Cardiac muscle cell (in vitro differentiated cells and primary cell): ENCODE measurements at places on chromosomes 2 and 18. TPM values are rescaled to one million over a fixed set of nuclear protein-coding genes. Genes with fewer than 3 reads are reported as not detected.
A peak's percentile ranks its signal among the peaks of the same experiment; 100 is the strongest.

Gene CYP27A1
- 63.1 and 106 TPM in 2 replicates for total RNA-seq

DNA sequence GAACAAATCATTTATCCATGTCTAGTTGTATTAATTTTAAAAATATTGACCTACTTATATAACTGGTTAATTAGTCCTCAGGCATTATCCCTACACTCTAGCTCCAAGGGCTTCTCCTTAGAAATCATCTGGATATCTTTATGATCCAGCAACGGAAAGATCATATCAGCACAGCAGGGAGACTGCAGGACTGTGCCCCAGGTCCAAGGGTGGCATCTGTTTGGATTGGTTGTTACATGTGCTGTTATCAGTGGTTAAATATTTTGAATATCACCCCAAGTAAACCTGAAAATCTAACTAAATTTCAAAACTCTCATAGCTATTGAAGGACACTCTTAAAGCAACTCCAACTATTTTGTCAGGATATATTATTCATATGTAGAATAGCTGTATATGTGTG, 556.2 kb upstream of the ZEB2 start:
- no peaks in the 10 kb centered on the region for H3K36me3 ChIP-seq
- H3K27ac ChIP-seq: no peak overlapping the region
- no peaks in the 10 kb centered on the region for H3K27me3 ChIP-seq

GRCh38 chr2:159411460-159411859, 125.0 kb upstream of the WDSUB1 start:
- no peaks in the 10 kb centered on the region for H3K4me1 ChIP-seq
- H3K27ac ChIP-seq: no peak overlapping the region
- no peak overlapping the region for H3K4me3 ChIP-seq
- peaks cover 34% of the 10 kb centered on the region for H3K36me3 ChIP-seq
- H3K27me3 ChIP-seq: no peaks in the 10 kb centered on the region
- DNase-seq: no peak

DNA sequence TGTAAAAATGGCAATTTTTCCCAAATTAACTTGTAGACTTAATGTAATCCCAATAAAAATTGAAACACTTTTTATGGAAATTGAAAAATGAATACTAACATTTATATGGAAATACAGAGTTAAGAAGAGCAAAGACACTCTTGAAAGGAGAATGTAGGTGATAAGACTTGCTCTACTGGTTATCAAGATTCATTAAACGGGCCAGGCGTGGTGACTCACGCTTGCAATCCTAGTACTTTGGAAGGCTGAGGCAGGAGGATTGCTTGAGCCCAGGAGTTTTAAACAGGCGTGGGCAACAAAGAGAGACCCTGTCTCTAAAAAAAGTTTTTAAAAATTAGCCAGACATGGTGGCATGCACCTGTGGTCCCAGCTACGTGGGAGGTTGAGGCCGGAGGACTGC, 29.5 kb upstream of the ZNF396 start:
- no peak overlapping the region for H3K4me3 ChIP-seq
- no peaks in the 10 kb centered on the region for H3K27me3 ChIP-seq
- H3K27ac ChIP-seq: no peak overlapping the region
- no peak for DNase-seq
- H3K36me3 ChIP-seq: no peaks in the 10 kb centered on the region

DNA sequence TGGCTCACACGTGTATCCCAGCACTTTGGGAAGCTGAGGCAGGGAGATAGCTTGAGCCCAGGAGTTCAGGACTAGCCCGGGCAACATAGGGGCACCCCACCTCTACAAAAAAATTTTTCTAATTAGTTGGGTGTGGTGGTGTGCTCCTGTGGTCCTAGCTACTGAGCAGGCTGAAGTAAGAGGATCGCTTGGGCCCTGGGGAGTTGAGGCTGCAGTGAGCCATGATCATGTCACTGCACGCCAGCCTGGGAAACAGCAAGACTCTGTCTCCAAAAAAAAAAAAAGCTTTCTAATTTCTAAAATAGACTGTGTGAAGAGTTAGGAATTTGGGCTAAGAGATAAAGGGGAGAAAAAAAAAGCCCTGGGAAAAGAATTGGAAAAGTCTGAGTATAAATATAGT, 51.9 kb upstream of the NAB1 start:
- no peaks in the 10 kb centered on the region for H3K36me3 ChIP-seq
- no peak overlapping the region for H3K4me3 ChIP-seq
- H3K27me3 ChIP-seq: no peaks in the 10 kb centered on the region
- DNase-seq: no peak
- peaks cover 8% of the 10 kb centered on the region for H3K4me1 ChIP-seq

Gene TXNL1
- total RNA-seq: 45.3 and 51.0 TPM in 2 replicates

Gene DIPK1C
- not detected in 2 replicates for total RNA-seq

Gene FN1
- total RNA-seq: 241 and 335 TPM in 2 replicates

Gene ACKR3
- 2.1 and 2.5 TPM in 2 replicates for total RNA-seq

Gene ABI2
- 63.5 and 76.8 TPM in 2 replicates for total RNA-seq

- DNase-seq: no peak
- H3K27ac ChIP-seq: no peak overlapping the region
- no peaks in the 10 kb centered on the region for H3K4me1 ChIP-seq
- H3K36me3 ChIP-seq: no peaks in the 10 kb centered on the region
Observed at GRCh38 chr2:139626128-139626527, 845.9 kb upstream of the NXPH2 start.

- peak overlapping the region; percentile 80 for H3K27ac ChIP-seq
- peaks cover 21% of the 10 kb centered on the region for H3K36me3 ChIP-seq
- H3K4me3 ChIP-seq: no peak overlapping the region
- no peaks in the 10 kb centered on the region for H3K27me3 ChIP-seq
- DNase-seq: no peak
Observed at GRCh38 chr2:105403241-105403782, 4.5 kb upstream of the FHL2 start.

GRCh38 chr2:221104361-221104811, 467.7 kb downstream of the EPHA4 start:
- no peak overlapping the region for H3K4me3 ChIP-seq
- H3K27me3 ChIP-seq: no peaks in the 10 kb centered on the region
- peak overlapping the region; percentile 60 for H3K27ac ChIP-seq
- H3K36me3 ChIP-seq: no peaks in the 10 kb centered on the region

DNA sequence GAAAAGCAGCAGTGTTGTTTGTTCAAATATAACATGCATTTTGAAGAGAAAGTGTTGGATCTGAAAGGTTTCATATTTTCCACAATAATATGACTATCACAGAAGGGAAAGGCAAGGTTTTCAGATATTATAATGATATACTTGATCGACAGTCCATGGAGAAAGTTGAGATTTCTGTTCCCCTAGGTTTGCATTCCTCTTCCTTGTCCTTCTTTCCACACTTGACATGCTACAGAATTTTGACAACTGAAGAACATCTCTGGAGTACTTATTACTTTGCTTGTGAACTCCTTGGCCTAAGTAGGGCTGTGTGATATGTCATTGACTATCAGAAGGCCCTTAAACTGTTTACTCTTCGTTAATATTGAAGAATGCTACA, 46.5 kb downstream of the TMEFF2 start:
- no peak for DNase-seq
- H3K4me1 ChIP-seq: peaks cover 13% of the 10 kb centered on the region
- no peaks in the 10 kb centered on the region for H3K27me3 ChIP-seq
- no peak overlapping the region for H3K27ac ChIP-seq

DNA sequence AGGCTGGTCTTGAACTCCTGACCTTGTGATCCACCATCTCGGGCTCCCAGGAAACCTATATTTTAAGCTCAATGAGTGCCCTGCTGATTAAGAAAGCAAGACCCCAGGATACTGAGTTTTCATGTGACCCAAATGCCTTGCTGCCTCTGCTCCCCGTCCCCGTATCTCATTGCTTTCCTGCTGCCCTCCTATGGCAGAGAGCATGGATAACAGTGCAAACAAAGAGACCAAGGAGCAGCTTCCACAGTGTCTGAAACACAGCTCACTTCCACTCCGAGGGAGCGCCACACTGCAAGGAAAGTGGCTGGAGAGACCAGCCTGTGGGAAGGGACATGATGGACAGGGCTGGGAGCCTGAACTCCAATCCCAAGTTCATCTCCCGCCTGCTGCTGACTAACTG, 246.8 kb downstream of the TMEM182 start:
- no peaks in the 10 kb centered on the region for H3K27me3 ChIP-seq
- H3K36me3 ChIP-seq: no peaks in the 10 kb centered on the region
- peaks cover 5% of the 10 kb centered on the region for H3K4me1 ChIP-seq
- peak; percentile 33 for DNase-seq
- no peak overlapping the region for H3K4me3 ChIP-seq
- no peak overlapping the region for H3K27ac ChIP-seq

- no peak overlapping the region for H3K27ac ChIP-seq
- no peaks in the 10 kb centered on the region for H3K27me3 ChIP-seq
- no peak for DNase-seq
- no peaks in the 10 kb centered on the region for H3K4me1 ChIP-seq
- H3K36me3 ChIP-seq: no peaks in the 10 kb centered on the region
Observed at GRCh38 chr18:46009125-46009840, 42.2 kb upstream of the EPG5 start.

Gene PMAIP1
- total RNA-seq: 0.81 and 1.1 TPM in 2 replicates

Gene PDE11A
- 3.4 and 3.6 TPM in 2 replicates for total RNA-seq
